ENCODE measurements at places on chromosomes 4 and X. TPM values are rescaled to one million over a fixed set of nuclear protein-coding genes. Genes with fewer than 3 reads are reported as not detected.

The SULT1E1 gene
- total RNA-seq, result 10.7 TPM

The FAT4 gene
- total RNA-seq, result 39.0 TPM

The DOK7 gene
- 0.20 TPM for total RNA-seq

The KLHL4 gene
- 6.2 TPM for total RNA-seq

The FOXR2 gene
- total RNA-seq, result not detected

The FAM47A gene
- not detected for total RNA-seq

The SGMS2 gene
- 197 TPM for total RNA-seq

The CFI gene
- total RNA-seq, result 1.6 TPM

The UGT2A1 gene
- not detected for total RNA-seq

The NDUFB11 gene
- total RNA-seq, result 48.3 TPM

The GAGE2A gene
- total RNA-seq, result not detected

The CT45A1 gene
- not detected for total RNA-seq

The RGN gene
- 4.7 TPM for total RNA-seq

Data from smooth muscle cell of the pulmonary artery (primary cell).